ENCODE measurements at places on chromosomes 1 and 21.
A peak's percentile ranks its signal among the peaks of the same experiment; 100 is the strongest.

DNA sequence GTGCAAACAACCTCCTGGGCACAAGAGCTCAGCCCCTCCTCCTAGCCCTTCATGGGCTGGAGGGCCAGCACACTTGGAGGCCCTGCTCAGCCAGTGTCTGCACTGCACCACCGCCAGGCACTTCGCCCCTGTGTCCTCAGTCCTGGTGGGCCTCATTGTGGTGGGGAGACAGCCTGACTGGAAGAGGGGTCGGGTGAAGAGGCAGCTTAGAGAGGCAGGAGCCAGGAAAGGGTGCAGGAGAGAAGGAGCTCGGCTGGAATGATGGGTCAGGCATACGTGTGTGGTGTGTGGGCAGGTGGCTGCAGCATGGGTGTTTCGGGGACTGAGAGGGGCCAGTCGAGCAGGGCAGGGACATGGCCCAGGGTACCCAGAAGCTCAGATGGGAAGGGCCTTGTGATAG, 4.1 kb downstream of the WNT3A start:
- no peak for DNase-seq

DNA sequence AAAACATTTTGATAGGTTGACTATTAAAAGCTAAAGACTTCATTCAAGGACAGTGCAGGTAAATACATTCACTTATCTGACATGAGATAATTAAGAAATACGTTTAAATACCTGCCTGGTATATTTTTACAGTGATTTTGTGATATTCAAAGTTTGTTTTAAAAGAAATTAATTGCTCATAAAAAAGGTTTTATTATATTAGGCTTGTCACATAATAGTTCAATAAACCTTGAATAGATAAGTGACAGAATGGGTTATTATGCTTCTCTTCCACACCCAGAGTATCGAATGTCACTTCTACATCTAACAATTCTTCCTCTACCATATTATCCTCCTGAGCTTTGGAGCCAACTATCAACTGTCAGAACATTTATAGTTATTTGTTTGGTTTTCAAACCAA, 60.0 kb downstream of the LTN1 start:
- no peak for DNase-seq

- no peak for DNase-seq
Measured at GRCh38 chr1:26289158-26290059, 9.5 kb downstream of the SH3BGRL3 start.

DNA sequence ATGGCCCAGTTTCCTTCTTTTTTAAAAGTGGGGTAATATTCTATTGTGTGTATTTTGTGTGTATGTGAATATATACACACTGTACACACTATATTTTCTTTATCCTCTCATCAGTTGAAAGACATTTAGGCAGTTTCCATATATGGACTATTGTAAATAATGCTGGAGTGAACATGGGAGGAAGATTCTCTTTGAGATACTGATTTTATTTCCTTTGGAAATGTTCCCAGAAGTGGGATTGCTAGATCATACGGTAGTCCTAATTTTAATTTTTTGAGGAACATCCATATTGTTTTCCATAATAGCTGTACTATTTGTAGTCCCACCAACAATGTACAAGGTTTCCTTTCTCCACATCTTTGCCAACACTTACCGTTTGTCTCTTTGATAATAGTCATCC, 51.0 kb downstream of the F3 start:
- DNase-seq: no peak

DNA sequence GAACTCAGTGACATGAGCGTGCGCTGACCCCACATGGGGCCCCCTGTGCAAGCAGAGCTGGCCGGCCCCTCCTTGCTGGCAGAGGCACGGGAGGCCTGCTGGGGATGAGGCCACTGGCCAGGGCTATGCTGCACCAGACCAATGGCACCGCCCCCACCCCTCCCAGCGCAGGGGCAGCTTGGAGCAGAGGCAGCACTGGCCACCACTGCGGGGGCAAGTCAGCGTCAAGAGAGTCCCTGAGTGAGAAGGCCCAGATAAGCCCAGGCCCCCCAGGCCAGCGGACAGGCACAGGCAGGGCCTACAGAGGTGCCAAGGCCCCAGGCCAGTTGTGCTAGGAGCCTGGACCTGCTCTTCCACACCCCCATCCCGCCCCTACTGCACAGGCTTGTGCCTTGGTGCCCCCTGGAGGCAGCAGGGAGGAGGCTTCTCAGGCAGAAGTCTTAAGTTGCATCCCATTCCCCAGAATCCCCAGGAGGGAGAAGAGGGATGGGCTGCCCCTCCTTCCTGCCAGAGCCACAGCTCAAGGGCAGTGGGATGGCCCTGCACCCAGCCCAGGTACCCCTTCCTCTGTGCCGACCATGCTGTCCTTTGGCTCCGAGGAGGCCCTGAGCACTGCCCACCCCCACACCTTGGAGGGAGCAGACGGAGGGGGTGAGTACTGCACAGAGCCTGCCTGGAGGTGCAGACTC, 35.8 kb downstream of the EPHX1 start:
- peak; percentile 56 for DNase-seq

GRCh38 chr1:225318706-225319575, 108.9 kb downstream of the LBR start:
- DNase-seq: peak; percentile 19

GRCh38 chr1:58670181-58670580, 29.7 kb downstream of the MYSM1 start:
- no peak for DNase-seq

- no peak for DNase-seq
Measured at GRCh38 chr1:86849756-86850155, 64.2 kb downstream of the SELENOF start.

GRCh38 chr21:15761507-15762100, 31.8 kb downstream of the USP25 start:
- no peak for DNase-seq

- peak; percentile 62 for DNase-seq
Measured at GRCh38 chr1:37808369-37809319, 636 bp upstream of the YRDC start.

- no peak for DNase-seq
Measured at GRCh38 chr21:38768471-38769063, 37.2 kb upstream of the ETS2 start.

GRCh38 chr21:14657241-14658008, 111.3 kb upstream of the SAMSN1 start:
- DNase-seq: no peak

DNA sequence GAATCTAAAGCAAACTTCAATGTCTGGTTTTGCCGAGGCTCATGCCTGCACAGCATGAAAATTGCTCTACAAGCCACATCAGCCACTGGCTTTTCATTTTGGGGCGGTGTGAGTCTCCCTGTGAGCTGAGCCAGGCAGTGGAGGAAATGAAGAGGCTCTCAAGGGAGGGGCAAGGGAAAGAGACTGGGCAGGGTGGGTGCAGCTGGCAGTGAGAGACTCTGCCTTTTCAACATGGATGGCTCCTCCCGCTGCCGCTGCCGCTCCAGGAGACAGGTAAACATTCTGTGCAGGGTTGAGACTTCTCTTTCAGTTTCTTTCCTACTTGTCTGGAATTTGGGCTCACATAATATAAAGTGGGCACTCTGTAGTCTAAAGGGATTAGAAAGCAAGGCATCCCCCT, 11.3 kb upstream of the CTSE start:
- no peak for DNase-seq

DNA sequence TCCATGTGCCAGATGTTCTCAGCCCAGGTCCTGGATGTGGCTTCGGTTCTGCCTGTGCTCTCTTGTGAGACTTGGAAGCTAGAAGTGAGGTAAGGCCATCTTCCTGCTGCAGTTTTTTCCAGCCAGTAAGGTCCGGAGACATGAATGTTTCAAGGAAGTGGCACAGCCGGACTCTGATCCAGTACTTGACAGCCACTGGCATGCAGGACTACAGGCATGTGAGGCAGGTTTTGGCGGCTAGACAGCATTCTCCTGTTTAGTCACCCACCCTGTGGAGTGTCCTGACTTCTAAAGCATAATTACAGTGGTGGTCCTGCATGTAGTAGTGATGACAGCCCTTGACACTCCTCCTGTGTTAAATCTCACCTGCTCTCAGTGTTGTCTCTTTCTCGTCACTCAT, 72.3 kb downstream of the TNFSF4 start:
- no peak for DNase-seq

GRCh38 chr1:228359613-228360532, 46.8 kb downstream of the TRIM11 start:
- no peak for DNase-seq

- DNase-seq: no peak
Measured at GRCh38 chr1:110465038-110465813, 14.3 kb downstream of the PROK1 start.

DNA sequence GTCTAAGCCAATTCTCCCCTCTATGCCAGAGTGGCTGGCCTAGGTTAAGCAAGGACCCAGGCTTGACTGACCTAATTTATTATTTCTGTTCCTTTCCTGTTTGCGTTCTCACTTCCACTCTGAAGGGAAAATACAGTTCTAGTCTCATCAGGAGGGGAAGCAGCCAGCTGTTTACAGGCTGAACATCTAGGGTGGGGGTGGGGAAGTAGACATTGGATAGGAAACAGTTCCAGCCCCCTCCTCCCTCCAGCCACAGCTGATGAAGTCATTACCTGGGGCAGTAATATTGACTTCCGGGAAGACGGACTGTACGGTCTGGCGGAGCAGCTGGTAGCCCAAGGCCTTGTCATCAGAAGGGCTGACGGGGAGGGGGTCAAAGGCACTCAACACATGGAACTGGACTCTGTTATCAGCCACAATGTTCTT, 17.6 kb downstream of the PM20D1 start:
- DNase-seq: no peak

- DNase-seq: no peak
Measured at GRCh38 chr1:47650611-47651010, 212.8 kb downstream of the FOXD2 start.

DNA sequence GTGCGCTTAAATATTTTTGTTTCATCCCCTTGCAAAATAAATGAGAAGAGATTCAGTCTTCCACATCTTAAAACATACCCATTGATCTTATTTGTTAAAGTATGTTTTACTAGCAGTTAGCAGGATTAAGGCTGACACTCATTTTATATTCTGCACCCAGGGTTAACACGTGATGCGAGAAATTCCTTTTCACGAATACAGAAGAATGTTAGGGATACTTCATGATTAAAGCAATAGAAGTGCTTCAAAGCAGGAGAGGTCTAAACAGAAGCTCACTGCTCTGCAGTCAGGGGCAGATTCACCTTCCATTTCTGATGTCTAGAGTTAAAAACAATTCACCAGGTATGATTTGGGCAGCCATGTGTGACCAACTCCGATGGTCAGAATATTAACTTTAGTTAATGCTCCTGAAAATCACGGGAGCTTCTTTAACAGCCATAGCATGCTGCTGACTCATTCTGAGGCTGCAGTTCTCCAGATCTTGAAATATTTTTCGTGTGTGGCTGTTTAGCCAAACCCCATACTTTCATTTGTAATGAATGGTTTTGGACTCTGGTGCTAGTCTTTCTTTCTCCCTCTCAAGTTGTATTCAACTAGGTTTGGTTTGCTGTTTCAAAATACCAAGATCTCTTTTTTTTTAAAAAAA, 19.7 kb downstream of the BCAR3 start:
- DNase-seq: no peak

DNA sequence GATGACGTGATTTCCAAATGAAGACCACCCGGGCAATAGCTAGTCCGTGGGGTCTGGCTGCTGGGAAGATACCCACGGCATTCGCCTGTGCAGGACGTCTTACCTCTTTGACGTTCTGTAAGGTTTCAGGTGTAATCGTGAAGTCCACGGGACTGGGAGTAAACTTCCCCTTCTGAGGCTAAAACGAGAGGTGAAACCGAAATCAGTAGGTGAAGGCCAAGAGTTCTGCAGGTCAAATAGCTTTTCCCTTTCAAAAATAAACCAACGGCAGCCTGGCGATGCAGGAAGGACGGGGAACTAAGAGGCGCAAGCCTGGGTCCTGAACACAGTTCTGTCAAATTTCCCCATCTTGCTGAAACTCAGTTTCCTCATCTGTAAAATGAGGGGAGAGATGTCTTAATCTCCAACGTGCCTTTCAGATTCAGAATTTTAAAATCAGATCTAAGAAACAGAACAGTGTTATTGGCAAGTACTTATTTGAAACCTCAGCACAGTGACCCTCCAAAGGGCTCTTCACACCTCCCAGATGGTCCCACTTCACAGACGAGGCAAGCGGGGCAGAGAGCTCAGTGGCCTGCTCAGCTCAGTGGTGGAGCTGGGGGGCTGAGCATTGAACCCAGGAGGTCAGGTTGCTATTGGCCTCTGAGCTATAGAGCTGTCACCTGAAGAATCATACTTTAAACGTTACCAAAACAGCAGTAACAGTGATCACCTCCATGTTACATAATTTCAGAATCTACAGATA, 34.7 kb downstream of the VPS26C start:
- DNase-seq: no peak

- DNase-seq: peak; percentile 41
Measured at GRCh38 chr1:65792669-65793358, at the start of gene PDE4B. TSS of gene PDE4B (plus strand) at chr1:65792895.

DNA sequence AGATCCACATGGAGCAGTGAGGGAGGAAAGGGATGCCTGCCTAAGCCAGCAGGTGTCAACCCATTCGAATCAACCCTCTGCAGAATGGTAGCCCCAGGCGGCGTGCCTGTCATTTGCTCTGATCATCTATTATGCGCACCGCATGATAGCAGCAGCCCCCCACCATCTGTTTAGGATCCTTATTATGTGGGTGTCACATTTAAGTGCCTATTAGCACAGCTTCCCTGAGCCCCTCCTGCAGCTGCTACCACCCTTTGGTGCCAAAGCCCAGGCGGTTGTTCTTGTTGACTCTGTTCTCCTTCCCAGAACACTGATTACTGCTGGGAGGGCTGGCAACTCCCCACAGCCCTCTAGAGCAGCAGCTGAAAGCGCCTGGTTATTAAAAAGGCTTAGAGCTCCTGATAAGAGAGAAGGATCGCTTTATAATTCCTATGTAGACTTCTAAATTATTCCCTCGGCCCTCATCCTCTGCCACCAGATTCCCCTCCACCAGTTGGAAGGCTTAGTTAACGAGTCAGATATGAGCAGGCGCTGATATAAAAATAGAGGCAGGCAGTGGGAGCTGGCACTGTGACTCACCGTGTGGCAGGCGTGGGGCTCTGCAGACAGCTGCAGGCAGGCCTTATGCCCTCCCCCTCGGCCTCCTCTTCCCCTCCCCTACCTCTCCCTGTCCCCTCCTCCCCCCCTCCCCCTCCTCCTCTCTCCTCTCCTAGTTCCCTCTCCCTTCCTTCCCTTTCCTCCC, 23.0 kb downstream of the ACTA1 start:
- DNase-seq: no peak

DNA sequence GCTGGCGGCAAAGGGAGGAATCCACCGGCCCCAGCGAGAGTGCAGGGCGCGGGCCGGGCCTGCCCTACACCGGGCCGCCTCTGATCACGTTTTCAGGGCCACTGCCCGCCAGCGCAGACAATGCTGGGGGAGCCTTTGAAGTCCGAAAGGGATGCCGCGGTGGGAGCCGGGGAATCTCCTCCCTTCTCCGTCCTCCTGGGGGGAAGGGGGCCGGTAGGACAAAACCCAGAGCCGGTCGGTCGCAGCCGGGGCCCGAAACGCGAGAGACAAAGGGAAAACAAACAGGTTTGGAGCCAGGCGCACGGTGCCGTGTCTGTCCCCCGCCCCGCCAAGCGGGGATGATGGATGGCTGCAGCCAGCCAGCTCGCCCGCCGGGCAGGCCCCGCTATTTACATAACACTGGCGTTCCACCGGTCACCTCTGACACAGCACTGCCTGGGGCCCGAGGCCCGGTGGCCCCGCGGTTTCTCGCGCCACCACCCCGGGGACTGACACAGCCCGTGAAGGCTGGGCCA, 92.0 kb downstream of the CASZ1 start:
- DNase-seq: peak; percentile 68

- no peak for DNase-seq
Measured at GRCh38 chr1:40064797-40065499, 24.4 kb downstream of the CAP1 start.

GRCh38 chr1:59126366-59126765, 170.5 kb upstream of the FGGY start:
- no peak for DNase-seq

Measured in progenitor cell of endocrine pancreas (in vitro differentiated cells).